ENCODE measurements at places on chromosomes 16 and 17. TPM values are rescaled to one million over a fixed set of nuclear protein-coding genes. Genes with fewer than 3 reads are reported as not detected.

The TBC1D3 gene
- total RNA-seq: not detected

The CD300E gene
- under 0.01 TPM for total RNA-seq

The ALOX15 gene
- total RNA-seq: not detected

The ANKS4B gene
- not detected for total RNA-seq

The CA7 gene
- total RNA-seq: not detected

The CACNG1 gene
- total RNA-seq: not detected

The SLC16A6 gene
- total RNA-seq: not detected

The HYDIN gene
- 1.5 TPM for total RNA-seq

The NRN1L gene
- total RNA-seq: 15.1 TPM

The PLCD3 gene
- total RNA-seq: 53.6 TPM

The GUCY2D gene
- total RNA-seq: not detected

The SLC5A10 gene
- total RNA-seq: not detected

The GNAO1 gene
- 2.7 TPM for total RNA-seq

The C1QTNF1 gene
- total RNA-seq: 90.6 TPM

The PPL gene
- total RNA-seq: 246 TPM

The MAF gene
- total RNA-seq: 75.3 TPM

The HOXB6 gene
- total RNA-seq: 5.1 TPM

The PRR35 gene
- not detected for total RNA-seq

The ZG16B gene
- total RNA-seq: not detected

The LCAT gene
- 17.9 TPM for total RNA-seq

The NOD2 gene
- total RNA-seq: 10.2 TPM

The RNF166 gene
- 56.7 TPM for total RNA-seq

The CEP295NL gene
- total RNA-seq: 35.1 TPM

The GCGR gene
- 3.9 TPM for total RNA-seq

The CA5A gene
- not detected for total RNA-seq

The PRSS36 gene
- 21.3 TPM for total RNA-seq

The MYH13 gene
- not detected for total RNA-seq

The GP2 gene
- 7.8 TPM for total RNA-seq

The ADGRG1 gene
- total RNA-seq: 59.4 TPM

The TAC4 gene
- not detected for total RNA-seq

The IFT20 gene
- total RNA-seq: 50.3 TPM

The SLC38A8 gene
- total RNA-seq: not detected

The YPEL2 gene
- total RNA-seq: 33.6 TPM

The GGT6 gene
- total RNA-seq: not detected

The FAM117A gene
- 23.1 TPM for total RNA-seq

The LLGL2 gene
- total RNA-seq: 18.4 TPM

The TMEM238L gene
- total RNA-seq: not detected

The ZACN gene
- total RNA-seq: not detected

The APOBR gene
- 1.5 TPM for total RNA-seq

The HBQ1 gene
- total RNA-seq: not detected

The CLEC10A gene
- total RNA-seq: 19.8 TPM

The PLA2G10 gene
- not detected for total RNA-seq

The ATP1B2 gene
- 2.3 TPM for total RNA-seq

The SECTM1 gene
- 11.0 TPM for total RNA-seq

The CLDN6 gene
- not detected for total RNA-seq

The OTOP2 gene
- not detected for total RNA-seq

The TBKBP1 gene
- 6.3 TPM for total RNA-seq

The IL34 gene
- 66.3 TPM for total RNA-seq

Data from tibial nerve (tissue), 4 donors.